RPMI7951 (cell line): ENCODE measurements at places on chromosomes 6 and 20. TPM values are rescaled to one million over a fixed set of nuclear protein-coding genes. Genes with fewer than 3 reads are reported as not detected.

HLA-DRB5 gene
- not detected in 2 replicates for total RNA-seq

CST9L gene
- not detected in 2 replicates for total RNA-seq

SAMD5 gene
- total RNA-seq, result 0.10 and 0.24 TPM in 2 replicates

CST2 gene
- 0.84 TPM in 1 of 2 replicates, not detected in the other for total RNA-seq

SPEF1 gene
- total RNA-seq, result 0.78 TPM in 1 of 2 replicates, not detected in the other

EBF4 gene
- total RNA-seq, result 0.10 TPM in 1 of 2 replicates, not detected in the other

REM1 gene
- 0.24 and 0.39 TPM in 2 replicates for total RNA-seq

- DNase-seq, result no peak
Measured at GRCh38 chr6:7285416-7285815, 27.6 kb downstream of the SSR1 start.

DNA sequence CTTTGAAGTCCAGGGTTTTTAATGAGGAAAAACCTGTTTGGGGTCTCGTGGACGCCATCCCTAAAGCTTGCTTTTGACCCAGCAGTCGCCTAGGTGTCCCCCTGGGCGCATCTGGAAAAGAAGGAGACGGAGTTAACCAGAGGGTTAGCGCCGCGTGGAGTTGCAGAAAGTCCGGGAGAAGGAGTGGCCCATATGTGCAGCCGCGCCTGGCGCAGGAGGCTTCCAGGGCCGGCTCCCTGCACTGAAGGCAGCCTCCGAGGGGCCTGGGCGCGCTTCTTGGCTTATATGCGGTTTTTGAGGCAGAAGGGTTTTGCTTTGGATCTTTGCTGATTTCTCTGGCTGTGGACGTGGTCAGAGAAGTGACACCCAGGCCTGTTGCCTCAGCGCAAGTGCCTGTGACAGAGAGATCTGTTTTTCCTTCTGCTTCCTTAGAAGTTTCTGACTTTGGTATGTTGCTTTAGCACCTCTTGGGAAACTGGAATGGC, 987 bp downstream of the TMEM181 start:
- DNase-seq, result peak; percentile 26

- DNase-seq, result peak; percentile 42
Measured at GRCh38 chr6:111011360-111012142, 29.7 kb downstream of the RPF2 start.

DNA sequence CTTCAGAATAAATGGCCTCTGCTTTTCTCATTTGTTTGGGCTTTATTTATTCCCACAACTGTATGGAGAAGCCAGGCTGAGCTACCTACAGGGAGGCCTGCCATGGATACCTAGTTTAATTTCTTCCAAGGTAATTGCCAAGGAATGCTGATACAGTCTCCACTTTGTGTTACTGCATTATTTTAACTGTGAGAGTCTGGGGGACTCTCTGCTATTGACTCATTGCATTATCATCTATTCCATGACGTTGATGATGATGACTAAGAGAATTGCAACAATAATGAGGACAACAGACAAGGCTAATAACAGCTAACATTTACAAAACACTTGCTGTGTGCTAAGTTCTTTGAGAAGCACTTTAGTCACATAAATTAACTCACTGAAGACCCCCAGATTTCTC, 88.3 kb upstream of the COL21A1 start:
- peak; percentile 81 for DNase-seq

GRCh38 chr6:106684011-106684410, 54.6 kb downstream of the QRSL1 start:
- no peak for DNase-seq

DNA sequence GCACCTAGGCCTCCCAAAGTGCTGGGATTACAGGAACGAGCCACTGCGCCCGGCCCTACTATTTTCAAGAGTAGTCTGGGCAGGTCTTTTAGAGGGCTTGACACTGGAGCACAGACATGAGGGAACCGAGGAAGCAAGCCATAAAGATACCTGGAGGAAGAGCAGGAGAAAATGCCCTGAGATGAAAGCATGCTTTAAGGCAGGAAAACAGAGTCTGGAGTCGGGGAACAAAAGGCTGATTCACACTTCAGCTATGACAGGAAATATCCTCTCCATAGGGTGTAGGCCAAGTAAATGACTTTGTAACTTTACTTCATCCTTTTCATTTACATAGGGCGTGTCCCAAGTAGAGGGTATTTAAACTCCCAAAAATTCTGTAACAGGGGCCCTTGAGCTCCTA, 4.3 kb upstream of the SERINC3 start:
- peak; percentile 50 for DNase-seq

GRCh38 chr20:21862259-21862946, 156.9 kb downstream of the PAX1 start:
- DNase-seq, result no peak

DNA sequence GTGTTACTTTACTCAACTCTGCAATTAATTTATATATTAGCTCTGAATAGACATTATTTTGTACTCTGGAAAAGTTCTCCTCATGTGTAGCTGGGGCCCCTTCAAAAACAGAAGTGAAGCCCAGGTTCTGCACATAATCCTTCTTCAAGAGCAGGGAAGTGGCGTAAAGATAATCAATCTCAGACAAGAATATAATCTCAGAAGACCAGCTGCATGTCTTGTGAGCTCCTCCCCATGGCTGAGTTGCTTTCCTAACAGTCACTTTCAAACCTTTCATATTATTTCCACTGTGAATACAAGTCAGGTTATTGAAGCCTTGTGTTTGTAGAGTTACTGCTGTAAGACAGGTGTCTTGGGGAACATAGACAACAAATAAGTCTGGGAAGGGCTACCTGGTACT, 691.9 kb downstream of the RFPL4B start:
- no peak for DNase-seq

DNA sequence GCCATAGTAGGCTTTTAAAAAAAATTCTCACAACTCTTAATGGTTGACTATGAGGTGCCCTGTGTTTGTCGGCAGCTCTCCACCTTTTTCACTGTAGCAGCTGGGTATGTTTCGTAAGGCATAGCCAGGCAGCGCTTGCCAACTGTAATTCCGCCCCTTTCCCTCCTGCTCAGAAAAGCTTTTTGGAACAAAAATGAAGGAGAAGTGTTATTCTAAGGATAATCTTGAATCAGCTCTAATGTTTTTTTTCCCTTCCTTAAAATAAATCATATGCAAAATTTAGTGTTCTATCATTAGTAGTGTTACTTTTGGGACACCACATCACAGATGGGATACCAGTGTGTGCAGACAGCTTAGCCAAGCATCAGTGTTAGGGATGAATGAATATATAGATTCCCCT, 21.2 kb downstream of the RIOK1 start:
- DNase-seq, result no peak

DNA sequence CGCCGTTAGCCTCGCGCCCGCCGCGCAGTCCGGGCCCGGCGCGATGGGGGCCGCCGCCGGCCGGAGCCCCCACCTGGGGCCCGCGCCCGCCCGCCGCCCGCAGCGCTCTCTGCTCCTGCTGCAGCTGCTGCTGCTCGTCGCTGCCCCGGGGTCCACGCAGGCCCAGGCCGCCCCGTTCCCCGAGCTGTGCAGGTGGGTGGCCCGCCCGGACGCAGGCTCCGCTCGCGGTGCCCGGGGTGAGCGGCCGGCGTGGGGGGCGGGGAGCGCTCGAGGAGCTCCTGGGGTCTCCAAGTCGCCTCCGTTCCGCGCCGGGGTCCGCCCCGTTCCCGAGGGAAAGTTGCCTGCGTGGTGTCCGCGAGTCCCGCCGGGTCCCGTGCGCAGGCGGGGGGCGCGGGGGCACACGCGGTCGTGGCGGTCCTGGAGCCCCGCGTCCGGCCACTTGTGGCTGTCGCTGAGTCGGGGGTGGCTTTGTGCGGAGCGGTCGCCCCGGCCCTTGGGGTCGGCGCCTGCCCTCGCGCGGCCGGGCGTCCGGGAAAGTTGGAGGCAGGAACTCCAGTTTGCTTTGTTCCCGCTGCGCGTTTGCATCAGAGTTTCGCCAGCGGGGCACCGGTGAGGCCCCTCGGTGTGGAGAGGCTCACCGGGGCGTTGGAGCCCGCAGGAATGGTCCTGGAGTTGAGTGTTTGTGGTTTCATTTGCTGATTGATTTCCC, 476 bp downstream of the IGF2R start:
- peak; percentile 21 for DNase-seq

DNA sequence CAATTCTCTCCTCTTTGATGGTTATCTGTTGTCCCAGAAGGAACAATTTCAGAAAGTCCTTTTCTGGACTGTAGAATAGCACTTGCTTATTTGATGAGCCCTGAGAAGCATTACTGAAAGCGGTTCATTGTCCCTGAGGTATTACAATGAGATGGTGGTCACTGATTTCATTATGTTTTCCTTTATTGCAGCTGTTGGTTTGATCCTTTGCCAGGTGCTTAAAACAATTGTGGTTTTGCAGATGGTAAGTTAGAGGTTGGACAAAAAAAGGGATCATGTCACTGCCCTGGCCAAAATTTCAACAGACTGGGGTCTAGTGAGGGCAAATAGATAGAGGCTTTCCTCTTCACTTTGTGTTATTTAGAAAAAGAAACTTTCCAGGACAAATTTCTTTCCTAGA, 61.9 kb downstream of the ESR1 start:
- peak; percentile 5 for DNase-seq

DNA sequence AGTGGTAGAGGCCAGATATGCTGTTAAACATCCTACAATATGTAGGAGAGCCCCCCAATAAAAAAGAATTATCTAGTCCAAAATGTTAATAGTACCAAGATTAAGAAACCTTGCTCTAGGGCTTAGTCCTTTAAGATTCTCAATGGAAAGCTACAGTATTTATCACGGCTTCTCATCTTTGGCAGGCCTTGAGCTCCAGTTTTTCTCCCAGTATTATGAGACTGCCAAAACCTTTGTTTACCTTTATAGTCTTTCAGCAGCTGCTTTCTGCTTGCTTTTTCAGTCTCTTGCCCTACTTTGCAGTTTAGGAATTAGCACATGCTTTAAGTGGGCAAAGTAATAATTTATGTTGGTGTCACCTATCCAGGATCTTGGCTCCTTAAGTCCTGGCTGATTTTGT, 59.7 kb downstream of the NHLRC1 start:
- DNase-seq, result no peak

- DNase-seq, result no peak
Measured at GRCh38 chr6:151143806-151144205, 96.0 kb upstream of the AKAP12 start.

DNA sequence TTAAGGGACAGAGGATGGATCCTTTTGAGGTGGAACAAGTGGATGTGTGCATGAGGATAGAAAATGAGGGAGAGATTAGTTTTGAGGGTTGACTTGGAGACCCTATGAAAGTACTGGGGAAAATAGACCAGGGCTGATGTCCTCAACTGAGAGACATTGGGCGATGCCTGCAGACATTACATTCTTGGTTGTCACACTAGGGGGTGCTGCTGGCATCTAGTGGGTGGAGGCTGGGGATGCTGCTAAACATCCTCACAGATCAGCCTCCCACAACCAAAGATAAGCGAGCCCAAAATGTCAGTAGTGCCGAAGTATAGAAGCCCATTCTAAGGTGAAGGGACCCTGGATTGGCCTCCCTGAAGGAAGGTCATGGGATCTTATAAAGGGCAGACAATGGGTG, 63.3 kb downstream of the MOCS1 start:
- DNase-seq, result no peak

DNA sequence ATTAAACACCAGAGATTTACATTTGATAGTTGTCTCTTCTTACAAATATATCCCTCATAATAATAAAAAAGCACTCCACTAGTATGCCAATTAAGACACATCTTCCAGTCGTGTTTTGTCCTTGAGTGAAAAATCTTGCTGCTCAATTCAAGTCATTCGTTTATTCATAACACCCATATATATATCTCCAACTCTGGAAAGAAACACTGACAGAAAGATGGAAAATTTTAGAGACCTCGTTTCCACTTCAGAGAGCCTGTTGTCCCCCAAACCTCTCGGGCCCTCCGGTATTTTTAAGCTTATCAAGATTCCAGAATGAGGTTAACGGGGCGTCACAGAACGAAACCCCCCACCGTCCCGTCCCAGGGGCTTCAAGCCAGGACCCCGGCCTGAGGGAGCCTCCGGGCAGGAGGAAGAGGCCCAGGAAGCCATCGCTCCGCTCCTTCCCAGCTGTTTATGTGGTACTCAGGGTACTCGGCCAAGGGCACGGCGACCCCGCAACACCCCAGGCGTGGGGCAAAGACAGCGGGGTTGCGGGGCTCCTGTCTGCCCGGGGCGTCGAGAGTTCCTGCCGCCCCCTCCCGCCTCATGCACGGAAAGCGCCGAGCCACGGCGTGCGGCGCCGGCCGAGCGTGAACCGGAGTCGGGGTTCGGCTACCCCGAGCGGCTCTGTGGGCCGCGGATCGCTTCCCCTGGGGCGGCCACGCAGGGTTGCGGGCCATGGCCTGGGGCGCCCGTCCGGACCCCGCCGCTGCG, 623 bp upstream of the SNX9 start:
- no peak for DNase-seq

GRCh38 chr6:142855893-142856623, 88.9 kb downstream of the HIVEP2 start:
- DNase-seq, result no peak
